Lower lobe of right lung (tissue), 2 donors: ENCODE measurements at places on chromosomes 12 and 14. TPM values are rescaled to one million over a fixed set of nuclear protein-coding genes. Genes with fewer than 3 reads are reported as not detected.
A peak's percentile ranks its signal among the peaks of the same experiment; 100 is the strongest.

BRAP gene
- 16.7 TPM for total RNA-seq

- H3K27ac ChIP-seq, result peak overlapping the region; percentile 41
- no peak overlapping the region for H3K4me3 ChIP-seq
- peaks cover 52% of the 10 kb centered on the region for H3K4me1 ChIP-seq
- DNase-seq, result no peak
These were observed 11.4 kb downstream of the AKT1 start for GRCh38 chr14:104784218-104784568.

- H3K36me3 ChIP-seq, result no peaks in the 10 kb centered on the region
- H3K4me1 ChIP-seq, result no peaks in the 10 kb centered on the region
- no peak overlapping the region for H3K4me3 ChIP-seq
- DNase-seq, result no peak
- no peaks in the 10 kb centered on the region for H3K27me3 ChIP-seq
- no peak overlapping the region for H3K27ac ChIP-seq
These were observed 369.3 kb downstream of the NUAK1 start for GRCh38 chr12:105769486-105769885.

DNA sequence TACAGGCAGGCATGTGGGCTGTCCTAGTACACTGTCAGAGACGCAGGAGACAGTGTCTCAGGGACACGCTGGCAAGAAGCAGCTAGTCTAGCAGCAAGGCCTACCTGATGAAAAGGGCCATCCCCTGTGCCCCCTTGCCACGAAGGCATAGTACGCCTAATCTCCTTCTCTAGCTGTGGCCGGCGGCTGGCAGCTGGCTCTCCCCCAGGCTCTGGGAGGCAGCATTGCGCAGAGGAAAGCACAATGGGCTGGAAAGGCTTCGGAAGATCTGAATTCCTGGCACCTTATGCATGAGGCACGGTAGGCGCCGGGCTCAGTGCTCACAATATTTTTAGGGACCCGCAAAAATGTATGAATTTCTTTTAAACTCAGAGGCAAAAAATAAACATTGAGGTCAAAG is 16.0 kb upstream of the PLEKHH1 start:
- DNase-seq, result no peak
- peaks cover 21% of the 10 kb centered on the region for H3K4me1 ChIP-seq
- H3K36me3 ChIP-seq, result no peaks in the 10 kb centered on the region

DNA sequence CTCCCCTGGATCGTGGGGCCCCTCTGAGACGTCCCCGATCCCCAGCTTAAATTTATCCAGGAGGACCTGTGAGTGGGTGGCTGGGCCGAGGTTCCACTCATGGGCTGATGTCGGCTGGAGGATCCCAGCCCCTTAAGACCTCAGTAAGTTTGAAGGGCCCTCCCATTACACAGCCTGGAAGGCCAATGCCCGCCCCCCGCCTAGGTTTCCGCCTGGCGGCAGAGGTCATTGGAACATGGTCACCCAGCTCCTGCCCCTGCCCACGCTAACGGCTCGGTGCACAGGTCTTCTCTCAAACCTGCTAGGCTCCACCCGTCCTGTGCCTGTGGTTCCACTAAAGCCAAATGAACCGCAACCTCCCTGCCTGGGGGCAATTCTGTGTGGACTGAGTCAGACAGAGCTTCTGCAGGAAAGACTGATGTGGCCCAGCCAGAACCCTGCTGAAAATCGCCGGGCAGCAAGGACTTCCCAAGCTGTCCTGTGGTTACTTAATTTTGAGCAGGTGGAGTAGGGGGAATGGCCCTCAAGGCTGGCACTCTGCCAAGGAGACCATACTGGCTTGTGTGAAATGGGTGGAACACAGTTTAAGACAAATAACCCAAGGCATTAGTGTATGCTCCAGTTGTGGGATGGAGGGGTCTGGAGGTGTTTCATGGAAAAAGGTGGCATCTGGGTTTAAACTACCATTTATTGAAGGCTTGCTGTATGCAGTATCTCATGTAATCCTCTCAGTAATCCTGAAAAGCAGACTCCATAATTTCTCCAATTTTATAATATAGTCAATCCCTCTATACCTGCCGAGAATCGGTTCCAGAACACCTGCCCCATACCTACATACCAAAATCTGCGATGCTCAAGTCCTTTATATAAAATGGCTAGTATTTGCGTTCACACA is 903 bp upstream of the NT5DC3 start:
- peak overlapping the region; percentile 73 for H3K4me3 ChIP-seq
- no peaks in the 10 kb centered on the region for H3K36me3 ChIP-seq
- H3K27ac ChIP-seq, result peak overlapping the region; percentile 54
- DNase-seq, result peak; percentile 68
- H3K4me1 ChIP-seq, result peaks cover 19% of the 10 kb centered on the region

SLC17A8 gene
- total RNA-seq, result not detected

DNA sequence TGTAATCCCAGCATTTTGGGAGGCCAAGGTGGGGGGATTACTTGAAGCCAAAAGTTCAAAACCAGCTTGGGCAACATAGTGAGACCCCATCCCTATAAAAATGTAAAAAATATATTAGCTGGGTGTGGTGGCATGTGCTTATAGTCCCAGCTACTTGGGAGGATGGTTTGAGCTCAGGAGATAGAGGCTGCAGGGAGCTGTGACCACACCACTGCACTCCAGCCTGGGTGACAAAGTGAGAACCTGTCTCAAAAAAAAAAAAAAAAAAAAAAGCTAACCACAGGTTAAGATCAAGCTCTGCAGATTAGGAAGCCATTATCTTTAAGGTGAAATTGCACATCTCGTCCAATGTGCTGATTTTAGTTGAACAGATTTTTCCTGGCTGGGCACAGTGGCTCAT is 23.7 kb upstream of the CERS5 start:
- no peak for DNase-seq
- H3K4me3 ChIP-seq, result no peak overlapping the region
- no peak overlapping the region for H3K27ac ChIP-seq
- H3K27me3 ChIP-seq, result no peaks in the 10 kb centered on the region
- H3K36me3 ChIP-seq, result peaks cover 51% of the 10 kb centered on the region
- H3K4me1 ChIP-seq, result peaks cover 34% of the 10 kb centered on the region

HOXC12 gene
- not detected for total RNA-seq

CPNE6 gene
- not detected for total RNA-seq

POTEM gene
- not detected for total RNA-seq

DNA sequence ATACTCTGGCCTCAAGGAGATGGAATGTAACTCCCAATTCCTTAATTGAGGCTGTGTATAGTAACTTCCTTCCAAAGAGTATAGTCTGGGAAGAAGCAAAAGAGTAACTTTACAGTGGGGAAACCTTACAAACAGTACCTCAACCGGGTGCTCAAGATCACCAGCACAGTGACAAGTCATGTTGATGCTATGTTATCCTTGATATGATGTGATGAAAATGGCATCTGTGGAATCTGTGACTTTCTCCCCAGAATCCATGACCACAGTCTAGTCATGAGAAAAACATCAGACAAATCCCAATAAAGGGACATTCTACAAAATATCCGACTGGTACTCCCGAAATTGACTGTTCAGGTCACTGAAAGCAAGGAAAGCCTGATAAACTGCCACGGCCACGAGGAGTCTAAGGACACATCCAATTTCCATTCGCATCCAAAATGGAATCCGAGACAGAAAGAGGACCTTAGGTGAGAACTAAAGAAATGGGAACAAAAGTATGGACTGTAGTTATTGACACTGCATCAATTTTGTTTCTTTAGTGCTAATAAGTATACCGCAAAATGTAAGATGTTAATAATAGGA is 97.3 kb upstream of the FRMD6 start:
- H3K4me3 ChIP-seq, result no peak overlapping the region
- no peak for DNase-seq
- no peaks in the 10 kb centered on the region for H3K4me1 ChIP-seq
- H3K27ac ChIP-seq, result no peak overlapping the region

- no peaks in the 10 kb centered on the region for H3K4me1 ChIP-seq
- H3K4me3 ChIP-seq, result no peak overlapping the region
- DNase-seq, result no peak
- no peaks in the 10 kb centered on the region for H3K36me3 ChIP-seq
- no peak overlapping the region for H3K27ac ChIP-seq
- no peaks in the 10 kb centered on the region for H3K27me3 ChIP-seq
These were observed 60.9 kb upstream of the TMTC1 start for GRCh38 chr12:29844667-29845066.

GRCh38 chr14:67514650-67515385 is 18.3 kb upstream of the PLEKHH1 start:
- peak; percentile 65 for DNase-seq
- peak overlapping the region; percentile 78 for H3K27ac ChIP-seq
- H3K36me3 ChIP-seq, result no peaks in the 10 kb centered on the region
- peaks cover 21% of the 10 kb centered on the region for H3K4me1 ChIP-seq
- no peaks in the 10 kb centered on the region for H3K27me3 ChIP-seq
- H3K4me3 ChIP-seq, result peak overlapping the region; percentile 93

DNA sequence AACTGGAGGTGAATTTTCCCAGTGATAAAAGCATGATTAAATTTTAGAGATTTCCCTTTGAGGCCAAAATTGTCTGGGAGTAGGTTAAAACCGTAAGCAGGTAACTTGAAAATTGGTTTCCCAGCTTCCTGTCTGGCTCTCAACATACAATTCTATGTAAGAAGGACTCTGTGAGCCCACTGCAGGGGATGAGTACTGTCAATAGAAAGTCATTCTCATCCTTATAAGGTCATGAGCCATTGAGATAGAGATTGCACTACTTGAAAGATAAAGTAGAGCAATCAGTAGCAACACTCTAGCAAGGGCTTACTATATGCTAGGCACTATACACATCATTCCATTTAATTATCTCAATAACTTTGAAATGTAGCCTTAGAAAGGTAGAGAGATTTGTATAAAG is 225.6 kb upstream of the HMGA2 start:
- H3K27ac ChIP-seq, result no peak overlapping the region
- no peak for DNase-seq

- peak; percentile 12 for DNase-seq
- no peak overlapping the region for H3K27ac ChIP-seq
- H3K4me1 ChIP-seq, result peaks cover 23% of the 10 kb centered on the region
- H3K4me3 ChIP-seq, result no peak overlapping the region
- H3K36me3 ChIP-seq, result no peaks in the 10 kb centered on the region
These were observed 127.4 kb downstream of the CALM1 start for GRCh38 chr14:90523961-90524875.

PLEKHD1 gene
- total RNA-seq, result 0.47 TPM

DNA sequence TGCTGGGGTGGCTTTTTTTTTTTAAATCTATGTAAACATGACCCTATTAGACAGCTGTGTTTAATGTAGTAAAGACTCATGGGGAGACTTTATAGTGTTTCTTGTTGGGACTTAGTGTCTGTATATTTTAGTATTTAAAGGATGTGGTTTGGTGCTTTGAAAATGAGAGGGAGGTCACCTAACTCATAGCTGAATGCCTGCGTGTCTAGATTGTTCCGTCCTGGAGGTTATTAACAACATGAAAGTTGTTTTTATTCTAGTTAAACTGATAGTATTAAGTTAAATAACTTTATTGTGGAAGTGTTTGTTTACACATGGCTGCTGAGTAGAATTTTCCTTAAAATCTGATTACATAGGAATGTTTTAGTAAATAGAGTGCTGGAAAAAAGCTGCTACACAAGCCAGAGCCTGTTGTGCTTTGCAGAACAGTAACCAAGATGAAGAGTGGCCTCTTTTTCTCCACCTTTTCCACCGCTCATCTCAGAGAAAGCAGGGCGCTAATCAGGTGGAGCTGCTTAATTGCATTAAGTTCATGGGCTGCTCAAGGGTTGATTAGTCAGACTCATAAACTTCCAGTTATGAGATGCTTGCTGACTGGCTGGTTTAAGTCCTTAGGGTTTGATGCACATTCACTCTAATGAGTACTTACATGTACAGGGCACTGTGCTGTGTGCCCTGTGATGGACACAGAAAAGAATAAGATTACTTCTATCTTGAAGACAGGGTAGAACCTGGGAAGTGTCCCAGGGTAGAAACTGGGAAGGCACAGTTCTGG is 62.7 kb downstream of the FBXO34 start:
- no peaks in the 10 kb centered on the region for H3K27me3 ChIP-seq
- peaks cover 70% of the 10 kb centered on the region for H3K4me1 ChIP-seq
- peak overlapping the region; percentile 53 for H3K27ac ChIP-seq
- H3K4me3 ChIP-seq, result no peak overlapping the region

AQP6 gene
- 0.09 TPM for total RNA-seq

GRCh38 chr14:33350366-33350990 is 411.8 kb downstream of the NPAS3 start:
- no peaks in the 10 kb centered on the region for H3K27me3 ChIP-seq
- no peak overlapping the region for H3K27ac ChIP-seq
- no peaks in the 10 kb centered on the region for H3K4me1 ChIP-seq
- DNase-seq, result no peak
- H3K4me3 ChIP-seq, result no peak overlapping the region
- H3K36me3 ChIP-seq, result no peaks in the 10 kb centered on the region

GRCh38 chr12:8993827-8994226 is 4.5 kb downstream of the KLRG1 start:
- no peaks in the 10 kb centered on the region for H3K36me3 ChIP-seq
- no peak overlapping the region for H3K27ac ChIP-seq
- no peak overlapping the region for H3K4me3 ChIP-seq
- DNase-seq, result no peak

HOXC5 gene
- not detected for total RNA-seq

DNA sequence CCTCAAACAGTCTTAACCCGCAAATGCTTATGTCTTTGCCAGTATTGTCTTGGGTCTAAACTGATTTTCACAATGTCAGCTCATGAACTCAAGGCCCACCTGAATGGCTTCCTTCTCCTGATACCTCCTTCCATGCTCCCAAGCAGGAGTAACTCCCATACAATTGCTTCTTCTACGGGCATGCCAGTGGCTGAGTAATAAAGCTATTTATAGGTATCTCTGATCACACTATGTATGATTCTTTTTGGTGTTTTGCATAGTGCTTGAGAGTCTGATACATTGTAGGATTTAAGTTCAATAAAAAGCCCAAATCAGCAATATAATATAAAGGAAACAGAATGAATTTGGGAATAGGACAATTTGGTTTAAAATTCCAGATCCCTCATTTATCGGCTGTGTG is 235.0 kb upstream of the DCN start:
- H3K27ac ChIP-seq, result no peak overlapping the region
- no peak for DNase-seq
- H3K4me3 ChIP-seq, result no peak overlapping the region
- H3K4me1 ChIP-seq, result no peaks in the 10 kb centered on the region
- H3K36me3 ChIP-seq, result no peaks in the 10 kb centered on the region

DNA sequence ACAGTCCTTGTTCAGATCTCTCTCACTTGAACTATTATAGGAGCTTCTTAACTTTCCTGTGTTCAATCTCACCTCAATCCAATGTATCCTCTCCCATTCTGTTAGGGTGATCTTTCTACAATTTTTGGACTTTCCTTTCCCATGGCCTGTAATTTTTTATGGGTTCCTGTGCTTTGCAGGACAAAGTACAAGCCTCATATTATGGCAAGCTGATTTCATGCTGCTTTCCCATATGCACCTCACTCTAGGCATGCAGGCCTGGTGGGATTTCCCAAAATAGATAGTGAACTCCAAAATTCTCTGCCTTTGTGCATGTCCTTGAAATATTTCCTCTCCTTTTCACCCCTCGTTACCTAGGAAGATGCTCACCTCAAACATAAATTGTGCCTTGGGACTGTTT is 499.4 kb downstream of the NAV3 start:
- H3K27ac ChIP-seq, result no peak overlapping the region
- no peak for DNase-seq
- H3K4me1 ChIP-seq, result no peaks in the 10 kb centered on the region
- H3K36me3 ChIP-seq, result no peaks in the 10 kb centered on the region

- no peak overlapping the region for H3K27ac ChIP-seq
- no peak for DNase-seq
- H3K4me3 ChIP-seq, result no peak overlapping the region
These were observed 261.6 kb upstream of the NOVA1 start for GRCh38 chr14:26859483-26859882.

PIWIL1 gene
- not detected for total RNA-seq

MYO1H gene
- total RNA-seq, result 0.30 TPM

GRIN2B gene
- total RNA-seq, result 0.50 TPM

GRCh38 chr12:17992002-17992656 is 97.9 kb downstream of the RERGL start:
- no peaks in the 10 kb centered on the region for H3K27me3 ChIP-seq
- no peak for DNase-seq
- H3K36me3 ChIP-seq, result no peaks in the 10 kb centered on the region
- H3K27ac ChIP-seq, result no peak overlapping the region

NTF3 gene
- total RNA-seq, result 1.2 TPM
